ENCODE measurements at places on chromosomes 7 and 10.
A peak's percentile ranks its signal among the peaks of the same experiment; 100 is the strongest.

DNA sequence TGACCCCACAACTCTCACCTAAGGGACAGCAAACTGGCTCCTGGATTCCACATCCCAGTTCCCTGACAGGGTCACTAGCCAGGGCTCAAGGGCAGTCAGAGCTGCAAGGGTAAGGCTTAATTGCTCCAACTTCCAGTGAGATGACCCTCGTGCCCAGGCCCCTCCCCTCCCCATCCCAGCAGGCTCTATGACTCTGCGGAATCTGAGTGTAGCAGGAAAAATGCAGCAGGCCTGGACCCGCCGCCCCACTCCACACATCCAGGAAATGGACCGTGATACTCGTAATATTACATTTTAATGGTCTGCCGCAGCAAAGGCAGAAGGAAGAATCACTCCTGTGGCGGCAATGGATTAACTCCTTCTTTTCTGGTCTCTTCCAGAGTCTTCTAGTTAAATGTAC lies 91.7 kb upstream of the CHST15 start:
- DNase-seq = no peak

DNA sequence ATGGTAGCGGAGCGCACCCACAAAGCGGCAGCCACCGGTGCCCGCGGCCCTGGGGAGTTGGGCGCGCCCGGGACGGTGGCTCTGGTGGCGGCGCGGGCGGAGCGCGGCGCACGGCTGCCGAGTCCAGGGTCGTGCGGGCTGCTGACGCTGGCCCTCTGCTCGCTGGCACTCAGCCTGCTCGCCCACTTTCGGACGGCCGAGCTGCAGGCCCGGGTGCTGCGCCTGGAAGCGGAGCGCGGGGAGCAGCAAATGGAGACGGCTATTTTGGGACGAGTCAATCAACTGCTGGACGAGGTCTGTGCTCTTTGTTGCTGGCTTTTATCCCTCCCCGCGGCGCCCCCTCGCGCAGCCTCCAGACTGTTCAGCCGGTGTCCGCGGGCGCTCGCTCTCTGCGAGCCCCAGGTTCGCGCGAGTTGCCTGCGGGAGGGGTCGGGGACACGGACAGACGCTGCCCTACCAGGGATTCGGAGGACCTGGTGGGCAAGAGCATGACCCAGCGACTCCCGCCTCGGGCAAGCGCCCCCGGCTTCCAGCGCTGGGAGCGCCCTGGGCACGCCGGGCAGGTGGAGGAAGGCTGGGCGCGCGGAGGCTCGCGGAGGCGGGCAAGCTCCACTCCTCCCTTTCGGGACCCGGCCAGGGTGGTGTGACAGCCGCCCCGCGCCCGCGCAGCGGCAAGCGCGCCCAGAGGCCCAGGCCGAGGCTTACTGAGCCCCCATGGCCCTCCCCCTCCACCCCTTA lies 887 bp downstream of the COL13A1 start:
- DNase-seq = no peak

DNA sequence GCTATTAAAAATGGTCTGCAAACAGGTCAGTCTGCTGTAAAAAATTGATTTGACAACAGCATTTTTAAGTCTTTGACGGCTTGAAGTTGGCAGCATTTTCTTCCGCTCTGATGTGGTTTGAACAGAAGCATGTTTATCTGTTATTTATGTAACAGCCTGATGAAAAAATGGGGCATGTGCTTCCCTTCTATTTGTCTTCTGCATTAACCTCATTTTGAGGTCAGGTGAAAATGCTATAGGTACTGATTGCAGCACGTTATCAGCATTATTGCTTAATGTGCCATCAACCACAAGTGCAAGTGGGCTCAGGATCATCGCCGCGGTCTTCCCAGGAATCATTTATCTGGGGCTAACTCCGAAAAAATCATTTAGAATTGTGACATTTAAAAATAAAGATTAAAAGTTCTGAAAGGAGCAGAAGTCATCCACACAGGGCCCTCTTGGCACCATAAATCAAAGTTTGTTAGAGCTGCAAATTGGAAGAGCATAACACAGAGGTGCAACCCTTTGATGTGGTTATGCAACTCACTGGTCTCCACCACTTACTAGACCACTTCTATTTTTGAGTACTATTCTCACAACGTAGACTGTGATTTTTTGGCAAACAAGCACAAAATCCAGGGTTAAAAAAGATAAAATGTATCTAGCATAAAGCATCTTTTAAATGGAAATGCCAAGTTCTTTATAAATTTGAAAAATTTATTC lies 307.7 kb downstream of the MDFIC start:
- DNase-seq = no peak

DNA sequence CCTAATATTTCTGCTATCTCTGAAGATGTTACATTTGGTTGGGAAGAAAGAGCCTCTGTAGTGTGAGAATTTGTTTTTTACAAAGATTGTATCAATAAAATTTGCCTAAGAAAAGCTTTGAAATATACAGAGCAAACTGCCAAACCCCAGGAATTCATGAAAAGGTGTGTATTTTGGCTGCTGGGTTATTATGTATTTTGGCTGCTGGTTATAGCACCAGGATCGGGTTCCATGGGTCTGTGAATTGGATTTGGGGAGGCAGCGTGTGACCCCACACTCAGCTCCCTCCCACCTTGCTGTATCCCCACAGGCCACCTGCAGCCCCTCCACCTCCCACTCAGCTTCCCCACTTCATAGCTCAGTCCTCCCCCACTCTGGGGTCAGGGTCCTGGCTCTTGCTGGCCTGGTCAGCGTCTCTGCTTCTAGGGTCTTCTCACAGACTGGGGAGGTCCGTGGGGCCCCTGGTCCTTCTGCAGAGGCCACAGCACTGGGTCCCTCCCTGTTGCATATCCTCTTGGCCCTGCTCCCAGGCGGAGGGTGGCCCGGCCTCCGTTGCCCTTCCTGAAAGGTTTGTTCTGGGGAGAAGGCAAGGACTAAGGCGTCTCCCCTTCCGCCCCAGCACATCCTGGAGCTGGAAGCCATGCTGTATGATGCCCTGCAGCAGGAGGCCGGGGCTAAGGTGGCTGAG lies 24.0 kb upstream of the DPYSL4 start:
- no peak for DNase-seq

DNA sequence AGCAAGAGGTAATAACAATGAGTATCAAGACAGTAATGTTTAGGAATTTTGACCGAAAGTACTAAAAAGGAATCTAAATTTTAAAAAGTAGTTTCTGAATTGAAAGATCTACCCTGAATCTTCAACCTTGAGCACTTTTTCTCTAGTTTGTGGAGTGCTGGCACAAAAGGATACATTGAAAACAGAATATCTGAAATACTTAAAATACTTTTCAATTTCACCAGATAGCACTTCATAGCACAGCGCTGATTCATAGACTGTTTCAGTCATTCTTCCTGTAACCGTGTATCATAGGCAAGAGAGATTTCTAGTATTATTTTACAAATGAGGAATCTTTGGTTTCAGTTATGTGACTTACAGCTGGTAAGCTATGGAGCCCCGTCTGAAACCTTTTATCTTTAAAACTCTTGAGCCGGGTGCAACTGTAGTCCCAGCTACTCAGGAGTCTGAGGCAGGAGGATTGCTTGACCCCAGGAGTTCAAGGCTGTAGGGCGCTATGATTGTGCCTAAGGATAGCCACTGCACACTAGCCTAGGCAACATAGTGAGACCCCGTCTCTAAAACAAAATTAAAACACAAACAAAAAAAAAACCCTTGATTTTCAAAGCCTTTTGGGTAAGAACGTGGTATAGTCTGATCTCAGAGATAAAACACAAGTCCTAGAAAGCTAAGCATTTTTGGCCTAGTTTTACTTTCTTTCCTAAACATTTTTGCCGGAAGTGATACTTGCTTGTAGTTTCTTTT lies 35.1 kb downstream of the FHIP2A start:
- DNase-seq = no peak

DNA sequence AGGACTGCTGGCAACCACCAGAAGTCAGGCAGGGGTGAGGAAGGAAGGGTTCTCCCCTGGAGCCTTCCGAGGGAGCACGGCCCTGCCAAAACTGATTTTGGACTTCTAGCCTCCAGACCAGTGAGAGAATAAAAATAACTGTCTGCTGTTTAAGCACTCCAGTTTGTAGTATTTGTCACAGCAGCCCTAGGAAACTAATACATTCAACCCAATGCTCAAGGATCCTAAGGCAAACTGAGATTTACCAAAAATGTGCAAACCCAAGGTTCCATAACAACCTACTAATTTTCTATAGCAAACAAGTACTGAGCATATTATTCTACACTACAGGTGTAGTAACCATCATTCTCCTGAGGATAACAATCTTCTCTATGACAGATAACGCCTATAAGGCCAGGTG lies 18.6 kb downstream of the ARHGAP12 start:
- DNase-seq = no peak

GRCh38 chr10:98097616-98098015 lies 36.8 kb upstream of the R3HCC1L start:
- DNase-seq = no peak

DNA sequence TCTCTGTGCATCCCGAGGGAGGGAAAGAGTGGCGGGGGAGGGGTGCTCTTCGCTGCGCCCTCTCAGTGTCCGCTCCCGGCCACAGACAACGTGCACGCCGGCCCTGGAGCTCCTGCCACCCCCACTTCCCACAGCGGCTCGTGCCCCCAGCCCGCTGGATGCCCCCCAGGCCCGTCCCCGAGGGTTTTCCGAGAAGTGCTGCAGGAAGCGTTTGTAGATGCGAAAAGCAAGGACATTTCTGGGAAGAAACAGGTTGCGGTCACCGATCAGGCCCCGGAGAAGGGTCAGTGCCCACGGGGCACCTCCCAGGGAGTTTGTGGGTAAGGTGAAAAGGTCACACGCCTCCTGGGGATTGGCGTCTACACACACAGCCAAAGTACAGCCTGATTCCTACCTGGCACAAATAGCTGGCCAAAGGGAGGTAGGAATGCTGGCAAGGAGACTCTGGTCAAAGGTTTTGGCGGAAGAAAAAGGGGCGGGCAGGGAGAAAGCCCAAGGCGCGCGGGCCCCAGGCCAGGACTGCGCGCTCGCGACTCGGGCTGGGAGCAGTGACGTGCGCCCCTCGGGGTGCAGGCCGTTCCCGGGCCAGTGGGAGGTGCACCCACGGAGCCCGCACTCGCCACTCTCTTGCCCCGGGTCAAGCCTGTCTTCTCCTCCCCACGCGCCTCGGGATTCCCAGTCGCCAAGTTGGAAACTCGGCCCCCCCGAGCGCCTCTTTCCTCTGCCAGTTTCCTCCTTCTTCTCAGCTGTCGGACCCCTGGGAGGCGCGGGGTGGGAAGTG lies 1.5 kb upstream of the NRP1 start:
- peak; percentile 55 for DNase-seq

- DNase-seq = peak; percentile 3
These were observed 65.1 kb downstream of the CLEC2L start for GRCh38 chr7:139588632-139589031.

DNA sequence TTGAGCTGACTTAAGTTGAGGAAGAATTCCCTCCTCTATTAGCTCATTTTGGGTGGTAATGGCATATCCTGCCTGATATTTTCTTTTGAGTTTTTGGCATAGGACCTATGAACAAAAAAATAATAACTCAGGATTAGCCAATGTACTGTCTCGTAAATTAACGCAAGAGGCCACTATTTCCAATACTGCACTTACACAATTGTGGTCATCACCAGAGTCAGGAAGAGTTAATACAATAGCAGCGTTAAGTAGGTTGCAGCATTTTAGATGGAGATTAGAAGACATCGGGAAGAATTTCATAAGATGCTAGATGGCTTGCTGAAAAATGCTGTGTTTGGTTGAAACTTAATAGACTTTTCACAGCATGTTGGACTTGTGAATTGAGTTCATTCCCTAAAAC lies 36.4 kb downstream of the ANTXRL start:
- no peak for DNase-seq

DNA sequence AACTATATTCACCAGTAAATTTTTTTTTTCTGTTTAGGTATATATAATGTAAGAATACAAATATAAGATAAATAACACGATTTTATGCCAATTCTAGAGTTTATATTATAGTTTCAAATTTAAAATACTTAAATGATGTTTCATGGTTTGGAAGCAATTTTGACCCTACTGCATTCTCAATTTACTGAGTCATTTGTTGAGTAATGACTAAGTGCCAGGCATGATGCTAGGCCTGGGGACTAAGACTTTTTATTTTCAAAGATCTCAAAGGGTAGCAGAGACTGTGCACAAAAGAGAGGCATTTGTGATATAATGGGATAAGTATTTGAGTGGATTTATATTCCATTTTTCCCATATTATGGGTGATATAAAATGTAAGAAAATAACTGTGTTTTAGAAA lies 78.9 kb upstream of the SMIM30 start:
- DNase-seq = peak; percentile 70

GRCh38 chr10:3135006-3135405 lies 37.6 kb downstream of the PITRM1 start:
- no peak for DNase-seq

DNA sequence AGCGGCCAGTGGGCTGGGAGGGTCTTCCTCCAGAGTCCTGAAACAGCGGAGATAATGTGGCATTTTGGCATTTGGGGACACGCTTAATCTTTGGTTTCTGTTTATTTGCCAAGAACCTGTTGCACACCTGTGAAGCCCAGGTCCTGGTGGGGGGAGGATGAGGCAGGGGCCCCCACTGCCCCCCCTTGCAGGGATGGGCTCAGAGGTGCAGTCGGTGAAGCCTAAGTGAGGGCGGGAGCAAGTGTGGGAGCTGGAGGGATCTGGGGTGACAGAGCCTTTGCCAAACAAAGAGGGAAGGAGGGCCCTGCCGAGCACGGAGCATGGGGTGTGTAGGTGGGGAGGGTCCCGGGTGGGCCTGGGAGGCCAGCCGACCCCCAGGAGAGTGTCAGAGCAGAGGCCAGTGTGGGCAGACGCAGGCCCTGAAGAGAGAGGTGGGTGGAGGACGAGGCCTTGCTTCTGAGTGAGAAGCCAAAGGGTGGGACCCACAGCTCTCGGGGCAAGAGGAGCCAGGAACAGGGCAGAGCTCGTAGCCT lies 62.1 kb upstream of the ADGRA1 start:
- DNase-seq = no peak

DNA sequence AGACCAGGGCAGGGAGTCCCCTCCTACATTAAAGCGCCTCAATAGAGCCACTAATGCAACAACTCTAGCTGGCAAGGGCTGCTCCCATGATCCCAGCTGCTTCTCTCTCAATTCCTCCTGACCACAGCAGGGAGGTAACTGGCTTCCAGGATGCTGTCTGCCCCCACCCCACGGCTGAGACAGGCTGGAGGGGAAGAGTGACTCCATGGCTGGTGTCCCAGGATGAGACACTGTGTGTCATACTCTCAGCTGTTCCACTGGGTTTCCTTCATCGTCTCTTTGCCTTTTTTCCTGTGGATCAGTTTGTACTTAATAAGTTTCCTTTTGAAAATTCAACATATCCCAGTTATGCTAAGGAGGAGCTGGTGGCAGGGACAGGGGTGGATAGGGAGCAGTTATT lies 27.7 kb upstream of the MYH16 start:
- DNase-seq = peak; percentile 31

GRCh38 chr7:117951285-117951684 lies 78.0 kb upstream of the CTTNBP2 start:
- no peak for DNase-seq

DNA sequence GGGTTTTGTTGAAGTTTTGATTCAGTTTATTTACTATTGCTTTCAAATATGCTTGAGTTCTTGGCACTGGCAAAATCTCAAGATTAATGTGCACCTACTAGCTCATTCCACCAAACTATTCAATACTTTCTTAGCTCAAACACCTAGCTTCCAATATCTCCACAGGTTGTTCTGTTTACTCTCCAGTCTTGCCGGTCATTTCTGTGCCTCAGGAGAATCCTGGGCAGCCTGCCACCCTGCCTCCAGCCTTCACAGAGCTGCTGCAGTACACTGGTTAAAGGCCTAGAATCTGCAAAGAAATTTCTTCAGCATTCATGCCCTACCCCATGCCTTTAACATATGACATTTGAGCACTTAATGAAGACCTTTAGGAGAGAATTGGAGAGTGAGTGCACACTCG lies 4.0 kb upstream of the TMEM106B start:
- DNase-seq = no peak
